Stimulated activated CD4-positive, alpha-beta T cell treated with anti-CD3 and anti-CD28 coated beads, Interleukin-1b, Interleukin-23, amount 100 ng/mL, for 1 hour (primary cell): ENCODE measurements at places on chromosomes 13 and 19.
A peak's percentile ranks its signal among the peaks of the same experiment; 100 is the strongest.

- no peak for DNase-seq
Measured at GRCh38 chr13:99352351-99353245, 45.4 kb upstream of the GPR183 start.

DNA sequence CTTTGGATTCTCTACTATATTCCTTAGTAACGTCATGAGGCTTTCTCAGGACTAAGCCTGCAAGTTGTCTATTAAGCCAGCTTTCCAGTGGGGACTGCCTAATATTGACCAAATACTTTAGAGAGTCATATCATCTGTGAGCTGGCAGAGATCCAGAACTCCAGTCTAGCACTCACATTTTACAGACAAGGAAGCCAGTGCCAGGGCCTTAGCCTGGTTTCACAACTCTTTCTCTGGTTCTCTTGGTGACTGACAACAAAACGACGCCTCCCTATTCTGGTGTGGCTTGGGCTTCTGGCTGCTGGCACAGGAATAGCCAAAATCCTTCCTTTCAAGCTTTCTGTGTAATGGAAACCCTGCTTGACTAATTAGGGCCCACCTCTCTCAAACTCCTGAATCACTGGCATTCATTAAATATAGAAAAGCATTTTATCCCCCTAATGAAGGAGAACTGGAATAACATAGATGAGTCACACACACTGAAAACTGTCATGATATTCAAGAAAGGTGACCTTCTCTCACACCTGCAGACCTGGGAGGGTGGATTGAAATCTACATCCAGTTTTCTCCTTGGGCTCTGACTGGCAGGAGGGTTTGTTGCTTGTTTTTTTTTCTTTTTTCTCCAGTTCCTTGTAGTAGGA, 75.2 kb upstream of the UBL3 start:
- no peak for DNase-seq

DNA sequence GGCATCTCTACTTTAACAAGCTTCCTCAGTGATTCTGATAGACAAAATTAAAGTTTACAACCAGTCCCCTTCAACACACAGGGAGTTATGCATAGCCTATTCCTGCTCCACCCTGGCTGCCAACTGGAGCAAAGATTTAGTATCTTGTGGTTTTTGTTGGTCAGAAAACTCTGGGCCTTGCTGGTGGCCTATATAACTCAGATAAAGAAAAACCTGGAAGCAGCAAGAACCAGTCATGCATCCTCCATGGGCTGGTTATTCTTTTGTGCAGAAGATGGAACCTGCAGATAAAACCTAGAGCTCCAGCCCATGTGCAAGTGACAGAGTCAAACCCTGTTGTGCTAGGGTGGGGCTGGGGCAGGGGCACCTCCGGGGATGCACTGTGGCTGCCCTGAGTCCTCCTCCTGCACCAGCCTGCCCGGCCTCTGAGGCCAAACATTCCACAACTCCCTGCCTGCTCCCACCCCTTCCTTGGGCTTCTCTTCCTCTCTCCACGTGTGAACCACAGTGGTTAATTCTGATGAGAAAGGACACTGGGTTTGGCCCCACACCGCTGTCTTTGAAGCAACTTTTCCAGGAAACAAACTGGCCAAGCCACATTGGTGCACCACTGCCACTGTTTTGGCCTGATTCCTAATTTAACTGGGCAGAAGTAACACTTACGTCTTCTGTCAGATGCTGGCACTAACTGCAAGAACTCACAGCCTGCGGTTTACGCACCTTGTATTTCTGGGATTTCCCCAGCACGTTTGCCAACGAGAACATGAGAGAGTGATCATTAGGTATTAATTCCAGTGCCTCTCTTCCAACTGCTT, 23.3 kb upstream of the GGACT start:
- DNase-seq = no peak

- DNase-seq = no peak
Measured at GRCh38 chr19:50496189-50497021, 14.6 kb downstream of the JOSD2 start.

- no peak for DNase-seq
Measured at GRCh38 chr13:84380866-84381265, 498.6 kb upstream of the SLITRK1 start.

DNA sequence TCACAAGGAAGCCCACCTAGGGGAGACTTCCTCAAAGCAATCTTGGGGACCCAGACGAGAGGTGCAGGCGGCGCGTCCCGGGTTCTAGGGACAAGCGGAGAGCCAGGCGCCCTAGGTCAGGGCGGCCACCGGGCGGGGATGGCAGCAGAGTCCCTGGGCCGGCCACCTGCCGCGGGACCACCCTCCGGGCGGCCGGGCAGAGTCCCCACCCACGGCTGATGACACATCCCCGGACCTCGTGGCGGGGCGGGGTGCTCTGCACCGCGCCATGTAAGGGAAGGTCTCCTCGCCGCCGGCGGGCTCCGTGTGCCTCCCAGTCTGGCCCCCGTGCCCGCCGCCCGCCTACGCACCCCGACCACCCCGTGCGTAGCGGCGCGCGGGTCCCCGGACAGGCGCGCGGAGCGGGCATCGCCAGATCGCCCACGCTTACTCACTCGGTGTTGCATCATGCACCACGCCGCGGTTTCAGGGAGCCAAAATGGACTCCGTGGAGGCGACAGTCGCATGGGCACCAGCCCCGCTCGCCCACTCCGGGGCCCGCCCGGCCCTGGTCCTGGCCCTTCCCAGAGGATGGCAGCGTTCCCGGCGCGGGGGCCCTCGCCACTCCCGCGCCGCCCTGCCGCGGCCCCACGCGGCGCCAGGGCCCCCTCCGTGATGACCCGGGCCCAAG, 643 bp downstream of the SLC7A1 start:
- peak; percentile 9 for DNase-seq

GRCh38 chr19:39138221-39139211, 12.9 kb downstream of the PAK4 start:
- DNase-seq = no peak

DNA sequence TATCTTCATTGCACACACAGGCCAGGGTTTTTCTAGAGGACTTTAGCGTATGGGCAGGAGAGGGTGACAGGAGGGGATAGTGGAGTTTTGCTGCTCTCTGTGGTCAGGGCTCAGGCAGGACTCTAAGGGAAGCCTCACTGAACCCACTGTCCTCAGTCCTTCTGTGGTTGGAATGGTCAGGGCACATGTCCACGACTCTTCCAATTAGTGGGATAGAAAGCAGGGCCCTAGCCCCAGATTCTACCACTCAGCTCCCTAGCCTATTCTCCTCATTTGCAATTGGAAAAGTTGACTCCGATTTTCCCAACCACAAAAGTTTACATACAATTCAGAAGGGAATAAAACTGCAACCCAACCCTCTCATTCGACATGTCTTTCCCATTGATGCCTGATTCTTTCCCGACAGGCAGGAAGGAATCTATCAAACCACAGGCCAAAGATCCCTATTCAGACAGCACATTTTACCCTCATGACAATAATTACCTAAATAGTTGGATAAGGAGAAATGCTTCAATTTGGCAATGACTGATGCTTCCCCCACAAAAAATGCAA, 38.2 kb downstream of the TGDS start:
- DNase-seq = no peak
